ENCODE measurements at places on chromosomes 1 and 21.

- H3K36me3 ChIP-seq: no peaks in the 10 kb centered on the region
- peak overlapping the region; percentile 99 for H3K27ac ChIP-seq
- peaks cover 41% of the 10 kb centered on the region for H3K4me1 ChIP-seq
- peak; percentile 86 for DNase-seq
- peak overlapping the region; percentile 80 for H3K4me3 ChIP-seq
Measured at GRCh38 chr1:2546515-2547209, 9.5 kb upstream of the TNFRSF14 start.

DNA sequence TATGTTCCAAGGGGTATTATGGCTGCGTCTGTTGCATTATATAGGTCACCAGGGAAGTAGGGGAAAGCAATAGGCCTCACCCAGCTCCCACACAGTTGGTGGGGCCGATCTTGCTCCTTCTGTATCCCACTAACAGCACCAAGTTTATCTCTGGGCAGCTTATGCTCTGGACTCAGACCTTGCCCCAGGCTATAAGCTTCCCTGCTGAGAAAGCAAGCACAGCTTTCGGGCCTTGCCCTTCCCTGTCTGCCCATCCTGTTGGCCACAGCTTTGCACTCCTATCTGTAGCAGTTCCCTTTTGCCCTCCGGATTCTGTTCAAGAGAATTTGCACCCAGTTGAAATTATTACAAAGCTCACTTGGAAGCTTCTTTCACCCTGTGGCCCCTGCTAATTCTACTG is 12.9 kb downstream of the KCNE1 start:
- H3K4me1 ChIP-seq: no peaks in the 10 kb centered on the region
- no peak overlapping the region for H3K4me3 ChIP-seq
- peaks cover 48% of the 10 kb centered on the region for H3K27me3 ChIP-seq

DNA sequence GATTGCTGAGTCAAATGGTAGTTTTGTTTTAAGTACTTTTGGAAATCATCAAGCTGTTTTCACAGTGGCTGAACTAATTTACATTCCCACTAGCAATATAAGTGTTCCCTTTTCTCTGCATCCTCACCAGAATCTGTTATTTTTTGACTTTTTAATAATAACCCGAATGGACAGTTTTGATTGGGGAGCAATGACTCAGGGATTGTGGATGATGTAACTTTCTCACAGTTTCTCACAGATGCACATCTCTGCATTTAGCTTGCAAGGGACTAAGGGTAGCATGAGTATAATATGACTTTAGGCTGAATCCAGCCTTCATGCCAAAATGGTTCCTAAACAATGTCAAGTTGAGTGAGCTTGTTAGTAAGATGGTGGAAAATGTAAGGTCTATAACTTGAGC is 90.2 kb downstream of the C4BPA start:
- peaks cover 7% of the 10 kb centered on the region for H3K27me3 ChIP-seq
- H3K27ac ChIP-seq: no peak overlapping the region
- no peak overlapping the region for H3K4me3 ChIP-seq
- no peak for DNase-seq
- H3K4me1 ChIP-seq: peaks cover 7% of the 10 kb centered on the region

DNA sequence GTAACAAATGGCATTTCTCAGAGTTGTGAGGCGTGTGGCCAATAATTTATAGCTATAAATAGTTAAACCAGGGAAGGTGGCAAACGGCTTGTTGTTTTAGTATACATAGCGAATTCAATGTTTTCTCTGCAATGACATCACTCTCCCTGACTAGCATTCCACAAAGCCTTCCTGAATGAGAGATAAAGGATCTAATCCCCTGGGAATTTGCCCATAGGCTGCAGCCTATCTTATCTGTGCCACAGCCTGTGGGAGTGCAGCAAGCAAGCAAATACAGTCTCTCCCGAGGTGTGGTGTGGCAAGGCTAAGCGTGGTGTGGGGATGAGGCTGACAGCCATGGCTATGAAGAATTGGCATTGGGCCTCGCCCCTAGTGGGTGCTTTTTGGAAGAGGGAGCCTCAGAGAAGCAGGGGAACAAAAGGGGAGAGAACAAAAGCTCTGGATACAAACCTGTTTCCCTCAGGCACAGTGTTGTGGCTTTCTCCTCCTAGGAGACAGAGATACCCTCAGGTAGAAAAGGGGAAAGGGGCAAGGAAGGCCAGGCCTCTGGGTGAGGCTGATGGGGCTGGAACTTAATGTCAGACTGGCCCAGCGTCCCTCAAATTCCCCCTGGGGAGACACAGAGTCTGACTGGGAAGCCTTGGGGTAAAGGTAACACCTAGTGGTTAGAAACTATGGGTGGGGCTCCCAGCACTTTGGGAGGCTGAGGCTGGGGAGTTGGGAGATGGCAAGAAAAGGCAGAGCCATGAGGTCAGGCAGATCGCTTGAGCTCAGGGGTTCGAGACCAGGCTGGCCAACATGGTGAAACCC is 8.9 kb downstream of the TAGLN2 start:
- H3K4me1 ChIP-seq: peaks cover 71% of the 10 kb centered on the region
- no peak for DNase-seq
- peak overlapping the region; percentile 75 for H3K27ac ChIP-seq

GRCh38 chr1:115492880-115493279 is 148.9 kb upstream of the VANGL1 start:
- DNase-seq: no peak
- H3K4me1 ChIP-seq: no peaks in the 10 kb centered on the region
- no peak overlapping the region for H3K27ac ChIP-seq
- H3K27me3 ChIP-seq: no peaks in the 10 kb centered on the region
- no peaks in the 10 kb centered on the region for H3K36me3 ChIP-seq

GRCh38 chr1:30255111-30255724 is 468.2 kb downstream of the MATN1 start:
- no peaks in the 10 kb centered on the region for H3K4me1 ChIP-seq
- DNase-seq: no peak
- H3K4me3 ChIP-seq: no peak overlapping the region
- H3K27me3 ChIP-seq: peaks cover 41% of the 10 kb centered on the region
- no peak overlapping the region for H3K27ac ChIP-seq
- H3K36me3 ChIP-seq: no peaks in the 10 kb centered on the region

- H3K36me3 ChIP-seq: no peaks in the 10 kb centered on the region
- DNase-seq: no peak
- H3K27me3 ChIP-seq: no peaks in the 10 kb centered on the region
- H3K4me3 ChIP-seq: no peak overlapping the region
- no peak overlapping the region for H3K27ac ChIP-seq
Measured at GRCh38 chr1:178632653-178633052, 92.4 kb upstream of the RALGPS2 start.

DNA sequence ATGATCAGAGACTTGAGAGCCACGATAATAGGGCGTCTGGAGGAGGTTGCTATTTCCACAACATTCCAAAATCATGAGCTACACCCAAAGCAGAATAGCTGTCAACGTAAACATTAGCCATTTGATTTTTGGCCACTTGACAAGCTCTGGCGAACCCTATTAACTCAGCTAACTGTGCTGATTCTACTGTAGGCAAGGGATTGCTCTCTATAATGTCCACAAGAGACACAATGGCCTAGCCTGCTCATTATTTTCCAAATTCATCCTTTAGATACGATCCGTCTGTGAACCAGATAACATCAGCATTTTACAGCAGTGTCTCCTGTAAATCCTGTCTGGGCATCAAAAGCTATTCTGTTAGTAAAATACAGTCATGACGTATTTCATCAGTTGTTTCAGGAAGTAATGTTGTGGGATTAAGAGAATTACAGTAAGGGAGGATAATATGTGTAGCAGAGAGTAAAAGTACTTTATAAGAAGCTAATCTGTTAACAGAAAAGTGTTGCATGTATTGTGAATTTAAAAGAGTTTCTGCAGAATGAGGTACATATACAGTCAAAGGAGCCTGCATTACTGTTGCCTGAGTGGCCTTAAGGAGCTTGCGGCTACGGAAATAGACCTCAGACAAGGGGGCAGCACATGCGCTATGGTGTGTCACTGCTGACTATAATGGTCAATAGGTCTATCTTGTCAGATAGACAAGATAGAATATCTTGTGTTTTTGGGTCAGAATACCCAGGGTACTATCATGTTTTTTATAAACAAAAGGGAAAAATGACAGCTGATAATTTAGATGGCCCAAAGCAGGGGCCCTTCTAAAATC is 44.9 kb upstream of the TINAGL1 start:
- peaks cover 17% of the 10 kb centered on the region for H3K4me1 ChIP-seq
- no peak for DNase-seq
- H3K27me3 ChIP-seq: peaks cover 27% of the 10 kb centered on the region

- no peak overlapping the region for H3K27ac ChIP-seq
- no peak for DNase-seq
- H3K4me3 ChIP-seq: no peak overlapping the region
Measured at GRCh38 chr1:222240536-222241181, 307.2 kb downstream of the HHIPL2 start.

- peaks cover 11% of the 10 kb centered on the region for H3K27me3 ChIP-seq
- no peaks in the 10 kb centered on the region for H3K4me1 ChIP-seq
- H3K36me3 ChIP-seq: peaks cover 3% of the 10 kb centered on the region
- no peak for DNase-seq
- H3K4me3 ChIP-seq: no peak overlapping the region
Measured at GRCh38 chr21:15472108-15473040, 257.4 kb upstream of the USP25 start.

DNA sequence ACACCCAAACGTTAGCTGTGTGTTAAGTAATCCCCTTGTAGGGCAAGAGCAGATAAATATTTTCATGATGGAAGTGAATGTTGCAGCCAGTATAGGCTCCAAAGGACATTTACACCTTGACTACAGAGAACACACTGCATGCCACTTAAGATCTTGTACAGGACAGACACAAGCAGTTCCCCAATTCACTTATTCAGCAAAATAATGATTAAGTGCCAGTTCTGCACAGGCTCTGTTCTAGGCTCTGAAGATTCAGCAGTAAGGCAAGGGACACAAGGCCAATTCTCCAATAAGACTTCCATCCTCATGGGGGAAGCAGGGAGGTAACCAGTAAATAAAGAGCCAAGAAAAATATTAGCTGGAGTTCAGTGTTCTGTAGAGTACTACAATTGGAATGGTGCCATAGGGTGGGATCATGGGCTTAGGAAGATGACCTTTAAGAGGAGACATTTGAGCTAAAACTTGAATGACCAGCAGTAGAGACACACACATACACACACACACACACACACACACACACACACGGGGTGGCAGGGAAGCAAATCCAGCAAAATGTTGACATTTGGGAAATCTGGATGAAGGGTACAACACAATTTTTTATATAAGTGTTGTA is 199.9 kb upstream of the JUN start:
- H3K36me3 ChIP-seq: no peaks in the 10 kb centered on the region
- H3K27ac ChIP-seq: no peak overlapping the region
- peaks cover 27% of the 10 kb centered on the region for H3K4me1 ChIP-seq
- no peaks in the 10 kb centered on the region for H3K27me3 ChIP-seq

DNA sequence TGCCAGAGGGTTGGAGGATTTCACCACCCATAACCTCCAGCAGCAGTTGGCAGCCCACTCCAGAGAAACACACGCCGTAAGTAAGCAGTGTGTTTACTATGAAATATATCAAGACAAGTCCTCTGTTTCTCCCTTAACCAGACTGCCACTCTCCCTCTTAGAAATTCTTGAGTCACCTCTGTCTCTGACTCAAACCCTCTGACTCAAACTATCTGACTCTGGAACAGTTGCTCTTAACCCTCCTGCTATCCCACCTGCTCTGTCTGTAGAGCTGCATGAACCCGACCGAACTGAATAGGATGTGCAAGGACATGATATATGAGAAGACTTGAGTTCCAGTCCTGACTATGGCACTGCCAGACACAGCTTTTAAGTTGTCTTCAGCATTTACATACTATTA is 14.1 kb downstream of the INPP5B start:
- DNase-seq: no peak
- H3K27me3 ChIP-seq: no peaks in the 10 kb centered on the region
- H3K27ac ChIP-seq: peak overlapping the region; percentile 42

DNA sequence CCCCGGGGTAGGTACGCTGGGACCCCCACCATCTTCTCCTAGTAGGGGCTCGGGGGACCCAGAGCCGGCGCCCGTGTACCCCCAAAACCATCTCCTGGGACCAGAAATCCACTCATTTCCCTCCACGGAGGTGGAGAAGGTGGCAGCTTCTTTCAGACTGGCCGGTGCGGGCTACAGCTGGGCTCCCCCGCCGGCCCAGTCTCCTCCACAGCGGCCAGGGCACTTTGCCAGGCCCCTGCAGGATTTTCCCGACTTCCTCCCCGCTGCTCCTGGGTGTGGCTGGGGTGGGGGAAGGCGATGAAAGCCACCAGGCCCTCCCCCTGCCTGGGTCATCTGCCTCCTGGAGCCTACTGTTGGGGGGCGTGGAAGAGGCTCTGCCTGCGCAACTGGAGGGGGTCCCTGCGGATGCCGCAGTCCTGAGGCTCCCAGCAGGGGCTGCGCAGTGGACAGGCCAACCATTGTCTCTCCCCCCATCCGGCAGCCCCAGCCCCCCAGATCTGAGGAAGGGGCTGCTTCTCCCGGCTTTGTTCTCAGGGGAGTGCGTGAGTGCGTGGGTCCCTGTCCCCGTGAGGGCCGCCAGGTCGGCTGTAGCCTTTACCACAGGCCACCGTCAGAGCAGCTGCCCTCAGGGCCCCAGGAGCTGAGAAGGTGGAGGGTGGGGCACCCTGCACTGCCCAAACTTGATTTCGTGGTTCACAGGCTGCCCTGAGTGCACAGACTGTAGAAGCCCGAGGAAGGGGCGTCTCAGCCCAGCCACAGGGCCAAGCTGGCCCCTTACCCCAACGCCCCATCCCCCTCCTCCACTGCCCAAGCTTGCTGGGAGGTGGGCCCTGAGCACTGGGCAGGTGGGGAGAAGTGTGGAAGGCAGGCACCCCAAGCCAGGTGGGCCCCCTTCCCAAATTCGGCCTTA is 1.3 kb downstream of the AGRN start:
- peaks cover 9% of the 10 kb centered on the region for H3K4me1 ChIP-seq
- peak overlapping the region; percentile 44 for H3K4me3 ChIP-seq
- DNase-seq: no peak
- peaks cover 11% of the 10 kb centered on the region for H3K27me3 ChIP-seq

DNA sequence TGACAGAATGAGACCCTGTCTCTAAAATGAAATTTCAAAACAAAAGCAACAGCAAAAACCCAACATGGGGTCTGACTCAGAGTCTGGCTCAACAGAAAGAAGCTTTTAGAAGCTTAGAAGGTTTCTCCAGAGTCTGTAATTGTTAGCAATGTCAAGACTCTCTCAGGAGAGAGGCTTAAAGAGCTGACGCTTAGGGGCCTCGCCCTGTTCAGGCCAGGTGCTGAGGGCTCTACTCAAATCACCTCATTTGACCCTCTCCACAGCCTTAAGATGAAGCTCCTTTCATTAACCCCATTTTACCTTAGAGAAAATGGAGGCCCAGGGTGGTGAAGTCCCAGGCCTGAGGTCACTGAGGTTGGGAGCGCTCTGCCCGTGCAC is 5.3 kb upstream of the KIF17 start:
- peaks cover 2% of the 10 kb centered on the region for H3K4me1 ChIP-seq
- no peak overlapping the region for H3K27ac ChIP-seq

- peaks cover 98% of the 10 kb centered on the region for H3K36me3 ChIP-seq
- no peak overlapping the region for H3K27ac ChIP-seq
- no peak overlapping the region for H3K4me3 ChIP-seq
- DNase-seq: no peak
Measured at GRCh38 chr21:42847726-42848125, 31.6 kb downstream of the WDR4 start.

- no peaks in the 10 kb centered on the region for H3K36me3 ChIP-seq
- H3K27me3 ChIP-seq: no peaks in the 10 kb centered on the region
- DNase-seq: no peak
- no peak overlapping the region for H3K4me3 ChIP-seq
- H3K4me1 ChIP-seq: no peaks in the 10 kb centered on the region
Measured at GRCh38 chr1:102886638-102887037, 221.7 kb downstream of the COL11A1 start.

Data from activated T-cell treated with anti-CD3 and anti-CD28 coated beads, Interleukin-2, amount 50 U/mL, for 24 hours (primary cell).